Vagina (tissue), 2 donors: ENCODE measurements at places on chromosomes 12 and 14.

GRCh38 chr12:53172352-53172751 lies 8.2 kb upstream of the ZNF740 start:
- DNase-seq, result no peak

- no peak for DNase-seq
These were observed 130.2 kb downstream of the TSHR start for GRCh38 chr14:81085596-81085995.

GRCh38 chr12:59874781-59875180 lies 279.0 kb downstream of the SLC16A7 start:
- no peak for DNase-seq

GRCh38 chr12:92208613-92209121 lies 63.0 kb upstream of the BTG1 start:
- DNase-seq, result no peak

DNA sequence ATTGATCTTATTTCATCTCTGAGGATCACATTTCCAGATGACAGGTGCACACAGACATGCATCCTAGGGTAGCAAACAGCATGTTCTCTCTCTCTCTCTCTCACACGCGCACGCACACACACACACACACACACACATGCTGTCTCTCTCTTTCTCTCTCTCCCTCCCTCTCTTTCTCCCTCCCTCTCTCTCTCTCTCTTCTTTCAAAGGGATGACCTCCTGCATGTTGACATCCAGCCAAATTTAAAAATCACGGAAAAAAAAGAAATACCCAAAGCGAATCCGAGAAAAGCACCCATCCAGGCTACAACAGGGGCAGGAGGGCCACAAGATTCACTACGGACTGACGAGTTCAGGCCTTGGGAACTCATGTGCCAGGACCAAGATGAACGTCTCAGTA lies 2.3 kb downstream of the KSR2 start:
- DNase-seq, result no peak

DNA sequence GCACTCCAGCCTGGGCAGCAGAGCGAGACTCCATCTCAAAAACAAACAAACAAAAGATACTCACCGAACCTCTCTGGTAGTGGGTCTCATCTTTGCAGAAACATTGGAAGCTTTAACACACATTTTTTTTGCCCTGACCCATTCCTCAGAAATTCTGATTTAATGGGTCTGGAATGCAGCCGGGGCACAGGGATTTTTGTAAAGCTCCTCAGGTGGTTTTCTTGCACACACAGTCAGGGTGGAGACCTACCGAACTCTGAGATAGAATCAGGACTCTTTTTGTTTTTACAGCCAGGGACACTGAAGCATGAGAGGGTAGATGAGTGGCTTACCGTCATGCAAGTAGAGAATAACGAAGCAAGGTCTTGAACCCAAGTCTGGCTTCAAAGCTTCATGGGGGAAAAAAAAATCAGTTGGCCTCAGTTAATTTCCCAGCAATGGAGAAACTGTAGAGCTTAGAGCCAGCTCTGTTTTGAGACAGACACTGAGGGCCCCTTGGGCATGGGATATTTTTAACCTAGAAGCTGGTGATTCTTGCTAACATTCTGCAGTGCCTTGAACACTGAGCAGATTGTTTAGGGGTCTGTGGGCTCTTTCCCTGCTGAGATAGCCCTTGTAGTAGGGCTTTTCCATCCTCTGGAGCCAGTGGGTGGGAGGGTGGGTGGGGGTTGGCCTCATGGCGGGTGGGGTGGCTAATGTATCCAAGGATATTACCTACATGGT lies 4.8 kb downstream of the RNU4-2 start:
- no peak for DNase-seq

- DNase-seq, result no peak
These were observed 9.3 kb downstream of the ZFHX2 start for GRCh38 chr14:23542261-23542660.

- DNase-seq, result no peak
These were observed 90.0 kb downstream of the RNF34 start for GRCh38 chr12:121489874-121490273.

DNA sequence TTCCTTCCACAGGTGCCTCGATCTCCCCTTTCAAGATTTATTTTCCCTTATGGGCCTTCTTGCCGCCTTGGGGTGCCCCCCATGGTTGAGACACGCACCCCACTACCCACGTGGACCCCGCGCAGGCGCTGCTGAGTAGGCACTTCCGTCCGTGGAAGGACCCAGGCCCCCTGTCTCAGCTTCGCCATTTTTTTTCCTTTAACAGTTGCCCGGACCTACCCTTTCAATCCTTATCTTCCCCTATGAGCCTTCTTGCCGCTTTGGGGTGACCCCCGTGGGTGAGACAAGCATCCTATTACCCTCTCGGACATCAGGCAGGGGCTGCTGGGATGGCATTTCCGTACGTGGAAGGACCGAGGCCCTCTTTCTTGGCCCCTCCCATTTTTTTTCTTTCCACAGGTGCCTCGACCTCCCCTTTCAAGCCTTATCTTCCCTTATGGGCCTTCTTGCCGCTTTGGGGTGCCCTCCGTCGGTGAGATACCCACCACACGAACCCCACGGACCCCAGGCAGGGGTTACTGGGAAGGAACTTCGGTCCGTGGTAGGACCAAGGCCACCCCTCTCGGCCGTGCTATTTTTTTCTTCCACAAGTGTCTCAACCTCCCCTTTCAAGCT lies 268.2 kb downstream of the ALG10 start:
- DNase-seq, result no peak

DNA sequence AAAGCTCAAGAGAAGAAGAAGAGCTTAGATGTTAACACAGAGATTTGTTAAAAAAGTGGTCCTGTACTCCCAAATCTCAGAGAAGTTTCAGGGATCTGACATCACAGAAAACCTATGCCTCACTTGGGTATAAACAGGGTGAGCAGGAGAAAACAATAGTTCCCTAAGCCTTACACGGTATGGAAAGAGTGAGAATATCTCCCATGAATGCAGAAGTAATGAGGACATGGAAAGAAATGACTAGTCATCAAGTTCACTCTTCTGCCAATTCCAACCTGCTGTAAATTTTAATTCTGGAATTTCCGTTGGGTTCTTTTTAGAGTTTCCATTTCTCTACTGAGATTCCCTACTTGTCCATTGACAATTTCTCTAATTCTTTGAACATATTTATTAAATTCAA lies 6.2 kb upstream of the PTGER2 start:
- no peak for DNase-seq

DNA sequence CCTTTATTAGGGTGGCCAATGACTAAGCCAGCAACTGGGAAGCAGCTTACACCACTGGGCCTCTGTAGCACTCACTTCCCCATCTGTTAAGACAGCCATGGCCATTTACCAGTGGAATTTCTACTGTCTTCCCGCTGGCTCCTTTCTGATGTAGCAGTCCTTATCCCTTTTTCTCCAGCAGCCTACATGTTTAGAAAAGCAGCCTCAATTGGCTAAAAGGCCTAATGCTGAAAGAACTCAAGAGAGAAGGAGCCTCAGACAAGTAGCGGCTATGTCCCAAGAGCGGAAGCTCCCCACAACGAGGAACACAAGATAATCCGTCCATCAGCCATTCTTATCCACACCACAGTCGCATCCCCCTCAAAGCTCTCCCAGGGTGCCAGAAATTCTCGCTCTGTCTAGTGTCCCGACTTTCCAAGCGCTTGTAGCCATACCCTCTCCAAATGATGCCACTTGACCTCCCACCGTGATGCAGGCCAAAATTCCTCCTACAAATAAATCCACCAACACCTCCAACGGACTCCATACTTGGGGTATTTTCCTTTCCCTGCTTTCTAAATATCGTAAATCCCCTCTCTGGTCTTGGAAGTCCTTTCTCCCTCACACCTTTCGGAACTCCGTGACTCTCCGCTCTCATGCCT lies 624 bp downstream of the M6PR start:
- DNase-seq, result no peak

DNA sequence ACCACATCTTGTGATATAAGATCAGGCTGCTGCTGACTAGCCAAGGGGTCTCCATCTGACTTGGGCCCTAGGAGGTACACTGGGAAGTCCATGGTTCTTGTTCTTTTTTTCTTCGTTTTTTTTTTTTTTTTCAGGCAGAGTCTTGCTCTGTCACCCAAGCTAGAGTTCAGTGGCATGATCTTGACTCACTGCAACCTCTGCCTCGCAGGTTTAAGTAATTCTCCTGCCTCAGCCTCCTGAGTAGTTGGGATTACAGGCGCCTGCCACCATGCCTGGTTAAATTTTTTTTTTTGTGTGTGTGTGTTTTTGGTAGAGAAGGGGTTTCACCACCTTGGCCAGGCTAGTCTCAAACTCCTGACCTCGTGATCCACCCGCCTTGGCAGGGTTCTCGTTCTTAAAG lies 178.2 kb downstream of the RMST start:
- DNase-seq, result no peak

GRCh38 chr14:91154851-91155625 lies 41.2 kb downstream of the DGLUCY start:
- DNase-seq, result no peak
